SK-MEL-5 (cell line): ENCODE measurements at places on chromosomes 7 and 10. TPM values are rescaled to one million over a fixed set of nuclear protein-coding genes. Genes with fewer than 3 reads are reported as not detected.

GRCh38 chr10:28391283-28391682 is 88.4 kb upstream of the MPP7 start:
- no peak for DNase-seq

GRCh38 chr10:29810816-29811215 is 176.0 kb upstream of the SVIL start:
- no peak for DNase-seq

DNA sequence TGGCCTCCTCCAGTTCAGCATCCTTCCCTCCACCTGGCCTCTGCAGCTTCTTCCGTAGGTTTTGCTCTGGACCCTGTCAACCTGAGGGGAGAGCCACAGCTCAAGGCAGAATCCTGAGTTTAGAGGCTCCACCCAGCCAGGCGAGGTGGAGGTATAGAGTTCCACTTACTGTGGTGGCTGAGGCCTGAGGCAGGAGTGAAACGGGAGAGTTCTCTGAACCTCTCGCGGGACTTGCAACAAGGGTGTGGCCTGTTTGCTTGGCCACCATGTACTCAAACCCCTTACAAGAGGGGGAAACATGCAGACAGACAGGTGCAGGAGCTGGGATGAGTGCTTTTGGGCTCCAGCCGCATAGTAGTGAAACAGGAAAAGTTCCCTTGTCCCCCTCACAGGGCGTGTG is 154.0 kb upstream of the C7orf33 start:
- DNase-seq = no peak

- no peak for DNase-seq
These were observed 89.7 kb upstream of the FZD8 start for GRCh38 chr10:35731828-35732227.

DNA sequence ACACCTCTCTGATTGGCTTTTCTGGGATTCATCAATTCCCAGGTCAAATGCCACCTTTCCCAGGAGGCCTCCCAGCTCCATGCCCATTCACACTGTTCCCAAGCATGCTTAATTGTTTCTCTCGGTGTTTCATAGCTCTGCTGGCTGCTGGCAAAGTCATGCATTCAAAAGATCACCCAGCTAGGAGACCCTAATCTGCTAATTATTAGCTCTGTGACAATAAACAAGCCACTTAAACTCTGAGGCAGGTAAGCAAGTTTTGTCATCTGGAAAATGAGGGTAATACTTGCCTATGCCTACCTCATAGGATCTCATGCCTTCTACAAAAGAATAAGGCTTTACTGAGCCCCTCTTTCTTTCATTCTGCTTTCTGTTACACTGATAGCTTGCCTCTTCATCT is 828 bp upstream of the KEL start:
- no peak for DNase-seq

DNA sequence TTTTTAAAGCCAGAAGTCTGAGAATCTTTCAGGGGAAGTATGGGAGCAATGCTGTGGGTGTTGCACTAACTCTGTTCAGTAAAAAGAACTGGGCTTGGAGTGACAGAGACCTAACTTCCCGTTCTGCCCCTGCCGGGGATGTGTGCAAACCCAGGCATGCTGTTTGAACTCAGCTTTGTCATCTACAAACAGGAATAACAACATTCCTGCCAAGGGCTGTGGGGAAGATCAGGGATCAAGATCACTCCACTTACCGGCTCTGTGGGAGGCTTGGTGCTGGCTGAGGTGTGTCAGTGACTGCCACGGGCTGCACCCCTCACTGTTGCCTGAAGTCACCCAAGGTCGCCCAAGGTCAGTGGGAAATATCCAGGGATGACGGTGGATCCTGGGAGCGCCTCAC is 23.1 kb upstream of the DRGX start:
- DNase-seq = no peak

DNA sequence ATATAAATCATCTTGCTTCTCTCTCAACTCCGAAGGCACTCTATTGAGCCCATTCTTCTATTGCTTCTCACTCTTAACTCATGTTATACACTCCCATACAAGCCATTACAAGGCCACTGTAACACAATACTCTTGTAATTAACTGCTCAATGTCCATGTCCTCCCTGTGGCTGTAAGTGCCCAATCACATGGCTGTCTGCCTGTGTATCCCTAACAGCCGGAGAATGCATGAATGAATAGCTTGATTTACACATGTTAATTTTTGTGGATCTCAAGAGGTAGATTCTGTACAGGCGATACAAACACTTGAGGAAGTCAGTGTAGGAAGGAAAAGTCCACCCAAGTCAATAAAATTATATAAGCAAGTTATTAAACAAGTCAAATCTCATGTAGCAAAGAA is 215.6 kb downstream of the DOCK4 start:
- no peak for DNase-seq

- no peak for DNase-seq
These were observed 116.0 kb downstream of the PTPN20 start for GRCh38 chr10:47027108-47027783.

DNA sequence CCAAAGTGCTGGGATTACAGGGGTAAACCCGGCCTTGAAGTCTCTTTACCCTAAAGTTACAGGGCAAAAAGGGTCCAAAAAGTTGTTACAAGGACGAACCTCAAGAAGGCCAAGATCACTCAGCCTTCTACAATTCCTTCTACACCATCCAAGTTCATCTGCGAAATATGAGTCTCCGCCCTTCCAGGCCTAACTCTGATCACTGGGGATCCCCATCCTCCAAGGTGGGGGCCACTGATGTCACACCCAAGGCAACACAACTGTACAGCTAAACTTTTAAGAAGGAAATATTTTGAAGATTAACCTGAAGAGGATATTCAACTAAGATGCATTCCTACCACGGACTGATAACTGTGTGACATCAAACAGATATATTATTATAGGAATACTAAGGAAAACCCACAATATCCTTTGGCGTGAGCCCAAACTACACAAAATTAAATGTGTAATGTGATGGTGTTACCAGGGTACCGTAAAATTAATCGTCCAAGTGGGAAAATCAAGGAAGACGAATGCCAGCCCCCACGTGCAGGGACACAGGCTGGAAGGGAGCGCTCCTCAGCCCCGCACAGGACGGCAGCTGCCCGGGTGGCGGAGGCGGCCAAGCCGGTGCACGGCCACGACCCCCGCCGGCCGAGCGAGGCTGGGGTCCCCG is 1.0 kb downstream of the PAXIP1 start:
- DNase-seq = no peak

- no peak for DNase-seq
These were observed 163.2 kb downstream of the DKK1 start for GRCh38 chr10:52477305-52477704.

- no peak for DNase-seq
These were observed 49.5 kb downstream of the TMEM168 start for GRCh38 chr7:112740667-112741066.

DNA sequence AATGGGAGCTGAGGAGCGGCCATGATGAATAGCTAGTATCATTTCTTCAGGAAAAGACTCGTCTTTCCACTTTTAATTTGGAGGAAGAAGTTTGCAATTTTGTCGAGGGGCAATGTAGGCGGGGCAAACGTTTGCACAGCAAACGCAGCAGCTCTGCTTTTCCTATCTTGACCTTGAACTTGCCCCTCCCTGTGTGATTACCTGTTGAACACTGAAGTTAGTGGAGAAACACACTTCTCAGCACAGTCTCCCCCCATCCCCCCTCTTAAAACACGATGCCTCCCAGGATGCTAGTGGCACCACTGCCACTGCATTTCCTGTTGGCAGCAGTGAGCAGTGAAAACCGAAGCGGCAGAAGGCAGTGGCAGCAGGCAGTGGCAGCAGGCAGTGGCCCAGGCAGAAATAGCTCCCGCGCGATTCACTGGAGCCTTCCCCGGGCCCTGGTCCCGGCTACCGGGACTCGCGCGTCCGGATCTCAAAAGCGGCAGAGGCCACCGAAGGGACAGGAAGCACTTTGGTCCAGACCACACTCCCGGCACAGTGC is at the start of gene EPDR1:
Gene EPDR1 (plus strand): TSS at position 336 of the 544 bp plus-strand sequence. CDS start 300 bp downstream, outside the sequence.
- DNase-seq = peak; percentile 83

DNA sequence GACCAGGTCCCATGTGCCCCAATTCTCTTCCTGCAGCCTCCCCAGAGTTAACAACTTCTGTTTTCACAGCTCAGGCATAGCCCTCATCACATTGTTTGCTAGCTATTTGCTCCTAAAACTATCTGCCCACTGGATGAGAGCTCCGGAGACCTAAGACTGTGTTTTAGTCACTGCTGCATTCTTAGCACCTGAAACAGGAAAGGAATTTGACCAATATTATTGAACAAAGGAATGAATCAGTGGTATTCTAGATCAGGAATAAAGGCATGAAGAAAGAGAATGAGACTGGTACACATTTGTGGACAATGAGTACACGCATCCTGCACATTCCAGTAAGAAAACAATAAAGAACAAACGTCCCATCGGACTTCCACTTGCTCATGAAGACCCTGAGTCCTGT is 54.8 kb downstream of the PPP1R17 start:
- no peak for DNase-seq

GRCh38 chr10:61166065-61166464 is 222.1 kb upstream of the RHOBTB1 start:
- DNase-seq = peak; percentile 4

- DNase-seq = peak; percentile 82
These were observed 82.7 kb downstream of the CPXM2 start for GRCh38 chr10:123808906-123809305.

DNA sequence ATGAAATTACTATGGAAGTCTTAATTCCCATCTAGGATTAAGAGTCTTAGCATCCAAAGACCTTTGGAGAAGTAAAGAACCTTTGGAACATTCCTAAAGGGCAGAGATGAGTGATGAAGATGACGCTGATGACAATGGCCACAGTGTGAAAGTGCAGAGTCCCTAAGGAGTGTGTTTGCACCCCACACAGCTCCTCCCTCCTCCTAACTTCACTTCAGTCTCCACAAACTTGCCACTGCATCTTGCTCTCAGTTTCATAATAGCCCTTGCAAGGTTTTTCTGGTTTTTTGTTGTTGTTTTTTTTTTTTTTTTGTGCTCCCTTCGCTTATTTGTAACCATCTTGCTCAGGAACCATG is 117.5 kb upstream of the ANLN start:
- no peak for DNase-seq

GRCh38 chr7:25250386-25250785 is 22.1 kb upstream of the NPVF start:
- DNase-seq = no peak

DNA sequence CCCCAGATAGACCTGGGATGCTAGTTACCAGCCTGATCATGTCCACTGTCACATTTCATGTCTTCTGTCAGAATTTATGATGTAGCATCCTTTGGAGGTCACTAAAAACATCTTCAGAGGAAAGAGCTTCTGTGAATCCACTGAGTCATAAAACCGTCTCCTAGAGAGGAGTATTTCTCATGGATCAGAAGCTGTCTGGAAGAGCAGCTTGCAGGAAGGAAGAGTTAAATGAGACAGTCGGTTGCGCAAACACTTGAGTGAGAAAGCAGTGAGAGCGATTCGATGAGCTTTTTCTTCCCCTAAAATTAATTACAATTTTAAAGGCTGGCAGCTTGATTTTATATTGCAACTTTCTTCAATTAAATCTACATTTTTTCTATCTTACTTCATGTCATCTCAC is 47.2 kb upstream of the WDR11 start:
- no peak for DNase-seq

DNA sequence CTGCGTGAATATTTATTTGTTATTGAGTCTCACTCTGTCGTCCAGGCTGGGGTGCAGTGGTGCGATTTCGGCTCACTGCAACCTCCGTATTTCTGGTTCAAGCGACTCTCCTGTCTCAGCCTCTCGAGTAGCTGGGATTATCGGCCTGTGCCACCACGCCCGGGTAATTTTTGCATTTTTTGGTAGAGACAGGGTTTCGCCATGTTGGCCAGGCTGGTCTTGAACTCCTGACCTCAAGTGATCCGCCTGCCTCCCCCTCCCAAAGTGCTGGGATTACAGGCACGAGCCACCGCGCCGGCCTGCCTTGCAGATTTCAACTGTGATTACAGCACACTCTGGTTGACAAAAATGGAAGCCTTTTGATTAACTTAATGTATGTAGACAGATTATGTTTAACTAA is 730.0 kb upstream of the VSTM2A start:
- DNase-seq = no peak

DNA sequence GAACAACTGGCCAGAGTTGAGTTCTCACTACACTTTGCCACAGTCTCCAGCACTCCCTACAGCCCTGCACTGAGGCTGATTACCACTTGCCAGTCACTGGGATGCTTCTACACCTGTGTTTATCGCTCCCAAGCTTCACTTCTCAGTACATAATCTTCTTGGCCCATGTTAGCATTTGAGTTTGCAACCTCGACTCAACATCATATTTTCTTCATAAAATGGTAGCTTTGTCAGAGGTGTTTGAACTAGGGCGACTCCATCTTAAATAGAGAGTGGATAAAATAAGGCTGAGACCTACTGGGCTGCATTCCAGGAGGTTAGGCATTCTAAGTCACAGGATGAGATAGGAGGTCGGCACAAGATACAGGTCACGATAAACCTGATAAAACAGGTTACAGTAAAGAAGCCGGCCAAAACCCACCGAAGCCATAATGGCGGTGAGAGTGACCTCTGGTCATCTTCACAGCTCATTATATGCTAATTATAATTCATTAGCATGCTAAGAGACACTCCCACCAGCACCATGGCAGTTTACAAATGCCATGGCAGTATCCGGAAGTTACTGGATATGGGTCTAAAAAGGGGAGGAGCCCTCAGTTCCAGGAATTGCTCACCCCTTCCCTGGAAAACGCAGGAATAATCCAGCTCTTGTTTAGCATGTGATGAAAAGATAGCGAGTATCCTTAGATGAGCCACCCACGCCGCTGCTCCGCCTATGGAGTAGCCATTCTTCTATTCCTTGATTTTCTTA is 105.8 kb upstream of the KLF6 start:
- no peak for DNase-seq

- DNase-seq = no peak
These were observed 148.8 kb upstream of the AGR3 start for GRCh38 chr7:17030559-17030958.

GRCh38 chr7:81029511-81029910 is 110.7 kb upstream of the SEMA3C start:
- DNase-seq = no peak

- peak; percentile 92 for DNase-seq
These were observed 20.5 kb downstream of the STRA8 start for GRCh38 chr7:135253851-135254771.

DNAH11 gene
- total RNA-seq = 0.40 and 1.7 TPM in 2 replicates

CACNB2 gene
- total RNA-seq = not detected in 2 replicates

CRYGN gene
- not detected in 2 replicates for total RNA-seq

ADO gene
- total RNA-seq = 29.3 and 32.8 TPM in 2 replicates

ZNF775 gene
- 10.4 and 10.5 TPM in 2 replicates for total RNA-seq

CYP2W1 gene
- not detected in 2 replicates for total RNA-seq

UCN3 gene
- total RNA-seq = not detected in 2 replicates

C10orf67 gene
- not detected in 2 replicates for total RNA-seq

DPP6 gene
- total RNA-seq = 0.87 and 1.2 TPM in 2 replicates

SYPL1 gene
- 47.4 and 47.7 TPM in 2 replicates for total RNA-seq

ERVW-1 gene
- not detected in 2 replicates for total RNA-seq

ANXA8L1 gene
- not detected in 2 replicates for total RNA-seq

MUC12 gene
- not detected in 2 replicates for total RNA-seq

AKR1B1 gene
- total RNA-seq = 85.0 and 94.1 TPM in 2 replicates
